ENCODE measurements at places on chromosomes 2 and 18. TPM values are rescaled to one million over a fixed set of nuclear protein-coding genes. Genes with fewer than 3 reads are reported as not detected.

The ZNF521 gene
- 35.0 TPM for total RNA-seq

The LHCGR gene
- total RNA-seq: 5.7 TPM

The NTSR2 gene
- 4.2 TPM for total RNA-seq

The RIT2 gene
- not detected for total RNA-seq

The PID1 gene
- 48.6 TPM for total RNA-seq

The VSNL1 gene
- total RNA-seq: not detected

The ASTL gene
- not detected for total RNA-seq

The ANKRD30BL gene
- not detected for total RNA-seq

The RAPH1 gene
- 35.4 TPM for total RNA-seq

The FAM110C gene
- 0.84 TPM for total RNA-seq

The LIMS4 gene
- total RNA-seq: 0.87 TPM

Measured in tibial nerve (tissue), 4 donors.